Subcutaneous preadipocyte (primary cell): ENCODE measurements at places on chromosomes 7 and 10. TPM values are rescaled to one million over a fixed set of nuclear protein-coding genes. Genes with fewer than 3 reads are reported as not detected.

Gene SFXN2
- total RNA-seq: 9.6 TPM in 2 replicates

Gene NCF1
- not detected in 2 replicates for total RNA-seq

Gene PDCD11
- 36.0 and 58.5 TPM in 2 replicates for total RNA-seq

Gene CLCN1
- not detected in 2 replicates for total RNA-seq

Gene SCIN
- total RNA-seq: under 0.01 TPM in 2 replicates

Gene EPHB6
- total RNA-seq: 3.1 and 12.1 TPM in 2 replicates

Gene CYP3A4
- not detected in 2 replicates for total RNA-seq

Gene KCNIP2
- total RNA-seq: 0.73 and 1.2 TPM in 2 replicates

Gene CAMK2B
- total RNA-seq: 0.73 and 0.98 TPM in 2 replicates

Gene WNT16
- under 0.01 and 0.59 TPM in 2 replicates for total RNA-seq

Gene TTYH3
- 19.0 and 24.6 TPM in 2 replicates for total RNA-seq

Gene TMEM26
- total RNA-seq: under 0.01 TPM in 1 of 2 replicates, not detected in the other

Gene RAB19
- total RNA-seq: not detected in 2 replicates

Gene MCM10
- 9.6 and 24.8 TPM in 2 replicates for total RNA-seq

Gene MBL2
- total RNA-seq: not detected in 2 replicates

Gene OR2A1
- under 0.01 and 0.37 TPM in 2 replicates for total RNA-seq

Gene FIGNL1
- total RNA-seq: 16.2 and 33.0 TPM in 2 replicates

Gene MOGAT3
- not detected in 2 replicates for total RNA-seq

Gene PON1
- total RNA-seq: not detected in 2 replicates

Gene HTRA1
- 168 and 310 TPM in 2 replicates for total RNA-seq

Gene GLI3
- total RNA-seq: 11.5 and 11.8 TPM in 2 replicates

Gene SFRP4
- under 0.01 and 0.37 TPM in 2 replicates for total RNA-seq

Gene DNAH11
- under 0.01 and 0.37 TPM in 2 replicates for total RNA-seq

Gene TSPAN12
- total RNA-seq: 0.37 and 0.78 TPM in 2 replicates

Gene FAM180A
- 60.6 and 73.5 TPM in 2 replicates for total RNA-seq

Gene IQUB
- 0.20 and 0.37 TPM in 2 replicates for total RNA-seq
